Neuronal stem cell (in vitro differentiated cells): ENCODE measurements at places on chromosomes 5 and 9.

DNA sequence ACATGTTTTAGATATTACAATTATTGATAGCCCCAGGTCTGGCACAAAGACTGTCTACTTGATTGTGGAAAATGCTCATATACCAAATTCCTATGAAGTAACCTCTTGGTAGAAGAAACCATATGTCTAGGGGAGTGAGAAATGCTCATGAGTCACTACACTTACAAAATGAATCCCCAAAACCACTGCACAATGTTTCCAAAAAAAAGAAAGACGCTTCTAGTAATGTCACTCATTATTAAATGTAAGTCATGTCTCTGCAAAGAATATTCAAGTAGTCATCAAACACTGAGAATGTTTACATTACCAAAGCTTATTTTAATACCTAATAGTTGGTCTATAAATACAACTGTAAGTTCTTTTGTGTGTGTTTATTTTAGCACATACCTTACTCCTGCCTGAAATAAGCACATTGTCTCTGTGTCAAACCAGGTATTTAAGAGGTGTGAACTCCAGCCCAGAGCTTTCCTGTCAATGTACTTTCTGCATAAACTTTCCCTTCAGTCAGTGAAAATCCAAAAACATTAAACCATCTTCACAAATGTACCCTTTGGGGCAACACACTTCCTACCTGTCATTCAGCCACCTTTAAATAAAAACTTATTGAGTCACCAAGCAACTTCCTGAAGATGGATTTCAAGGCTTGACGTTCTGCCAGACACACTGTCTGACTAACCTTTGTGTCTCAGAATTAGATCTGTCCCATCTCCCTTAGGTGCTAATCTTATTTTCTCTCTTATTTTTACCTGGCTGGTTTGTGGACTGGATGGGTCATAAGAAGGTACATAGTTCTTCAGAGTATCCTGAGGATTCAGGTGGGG is 194.0 kb downstream of the NFIB start:
- DNase-seq = no peak

- no peak for DNase-seq
Observed at GRCh38 chr5:96220610-96221390, 212.2 kb downstream of the PCSK1 start.

GRCh38 chr5:96563816-96564215 is 98.4 kb upstream of the CAST start:
- no peak for DNase-seq

GRCh38 chr5:74864823-74865222 is 1.4 kb downstream of the FAM169A start:
- DNase-seq = no peak

GRCh38 chr5:31251032-31251431 is 57.5 kb downstream of the CDH6 start:
- DNase-seq = no peak

DNA sequence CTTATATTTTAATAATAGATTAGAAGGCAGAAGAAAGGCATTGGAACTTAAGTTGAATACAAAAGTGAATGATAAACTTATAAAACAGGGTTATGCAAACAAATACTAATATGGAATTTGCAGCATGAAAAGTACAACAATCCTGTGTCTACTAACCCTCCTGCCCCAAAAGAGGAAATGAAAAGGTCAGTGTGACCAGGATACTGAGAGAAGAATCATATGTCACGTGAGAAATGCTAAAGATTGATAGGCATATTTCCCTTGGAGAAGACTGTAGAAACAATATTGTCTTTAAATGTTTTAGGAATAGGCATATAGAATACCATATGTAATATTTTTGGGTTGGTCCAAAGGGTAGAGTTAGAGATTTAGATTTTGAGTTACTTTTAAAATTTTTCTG is 3.8 kb downstream of the WDR36 start:
- DNase-seq = no peak

GRCh38 chr5:172823840-172824362 is 10.2 kb upstream of the ERGIC1 start:
- no peak for DNase-seq

DNA sequence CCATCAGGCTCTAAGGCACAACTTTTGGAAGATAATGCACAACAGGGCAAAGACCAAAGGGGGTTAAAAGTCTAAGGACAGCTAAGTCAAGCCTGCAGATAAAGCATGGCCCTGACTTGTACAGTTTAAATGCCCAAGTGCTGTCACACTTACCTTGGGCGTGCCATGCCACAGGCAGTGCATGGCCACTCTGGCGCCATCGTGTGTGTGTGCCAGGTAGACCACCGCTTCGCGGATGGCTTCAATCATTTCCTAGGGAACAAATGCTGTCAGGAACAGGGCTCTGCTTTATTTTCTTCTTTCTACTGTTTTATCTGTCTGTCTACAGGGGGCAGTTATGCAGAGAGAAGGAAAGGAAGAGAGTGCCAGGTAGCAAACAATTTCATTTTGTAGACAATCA is 19.3 kb downstream of the PUM3 start:
- DNase-seq = no peak
